ENCODE measurements at places on chromosomes 5 and 9.
A peak's percentile ranks its signal among the peaks of the same experiment; 100 is the strongest.

DNA sequence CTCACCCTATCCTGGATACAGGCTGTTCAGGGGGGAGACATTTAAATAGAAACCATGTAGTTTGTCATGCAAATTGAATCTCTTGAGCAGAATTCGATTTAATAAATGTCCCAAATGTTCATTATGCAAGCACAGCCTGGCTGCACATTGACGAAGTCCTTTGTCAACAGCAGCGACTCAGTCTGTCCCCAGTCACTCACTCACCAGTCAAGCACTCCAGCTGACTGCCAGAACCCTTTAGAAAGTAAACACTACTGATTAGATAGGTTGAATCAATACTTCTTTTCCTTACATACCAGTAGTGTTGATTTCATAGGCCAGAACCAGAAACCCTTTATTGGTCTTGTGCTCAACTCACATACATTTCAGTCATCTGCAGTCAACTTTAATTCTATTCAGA lies 27.5 kb downstream of the CDH6 start:
- DNase-seq = no peak

GRCh38 chr5:176407456-176408251 lies 8.7 kb downstream of the CLTB start:
- no peak for DNase-seq

- no peak for DNase-seq
These were observed 80.7 kb downstream of the PRRT1B start for GRCh38 chr9:131625790-131626670.

DNA sequence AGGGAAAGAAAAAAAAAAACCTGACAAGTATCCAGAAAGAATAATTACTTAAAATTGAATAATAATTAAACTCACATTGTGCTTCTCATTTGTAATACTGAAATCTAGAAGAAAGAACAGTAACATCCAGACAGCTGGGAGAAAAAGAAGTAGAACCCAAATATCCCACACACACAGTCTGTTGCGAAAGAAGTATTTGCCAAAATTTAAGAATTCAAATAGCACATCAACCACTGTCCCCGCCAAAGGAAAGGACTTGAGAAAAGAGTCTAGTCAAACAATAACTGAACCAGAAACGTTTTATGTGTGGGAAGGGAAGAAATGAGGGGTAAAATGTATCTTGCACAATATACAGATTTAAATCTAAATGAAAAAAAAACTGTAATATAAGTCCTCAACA lies 202.8 kb downstream of the MLLT3 start:
- no peak for DNase-seq

DNA sequence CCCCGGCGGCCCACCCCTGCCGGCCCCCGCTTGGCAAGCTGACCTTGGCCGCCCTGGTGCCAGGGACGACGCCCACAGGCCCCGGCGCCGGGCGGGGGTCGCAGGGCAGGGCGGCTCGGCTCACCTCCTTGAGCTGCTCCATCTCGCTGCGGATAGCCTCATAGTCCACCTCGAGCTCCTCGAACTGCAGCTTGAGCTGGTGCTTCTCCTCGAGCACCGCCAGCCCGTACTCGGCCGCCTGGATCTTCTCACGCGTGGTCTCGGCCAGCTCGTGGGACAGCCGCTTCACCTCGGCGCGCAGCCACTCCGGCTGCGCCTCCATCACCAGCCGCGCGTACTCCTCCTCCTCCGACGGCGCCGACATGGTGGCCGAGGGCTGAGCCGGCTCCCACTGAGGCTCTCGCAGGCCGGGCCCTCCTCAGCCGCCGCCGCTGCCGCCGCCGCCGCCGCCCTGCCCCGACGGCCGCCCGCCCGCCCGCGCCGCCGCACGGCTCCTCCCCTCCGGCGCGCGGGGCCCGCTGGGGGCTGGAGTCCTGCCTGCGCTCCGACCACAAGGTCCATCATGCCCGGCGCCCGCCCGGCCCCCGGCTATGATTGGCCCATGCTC lies at the start of gene BICD2:
TSS of gene BICD2 (minus strand) at position 453 of the 607 bp plus-strand sequence. CDS start at position 364, 89 bp downstream.
- DNase-seq = no peak

DNA sequence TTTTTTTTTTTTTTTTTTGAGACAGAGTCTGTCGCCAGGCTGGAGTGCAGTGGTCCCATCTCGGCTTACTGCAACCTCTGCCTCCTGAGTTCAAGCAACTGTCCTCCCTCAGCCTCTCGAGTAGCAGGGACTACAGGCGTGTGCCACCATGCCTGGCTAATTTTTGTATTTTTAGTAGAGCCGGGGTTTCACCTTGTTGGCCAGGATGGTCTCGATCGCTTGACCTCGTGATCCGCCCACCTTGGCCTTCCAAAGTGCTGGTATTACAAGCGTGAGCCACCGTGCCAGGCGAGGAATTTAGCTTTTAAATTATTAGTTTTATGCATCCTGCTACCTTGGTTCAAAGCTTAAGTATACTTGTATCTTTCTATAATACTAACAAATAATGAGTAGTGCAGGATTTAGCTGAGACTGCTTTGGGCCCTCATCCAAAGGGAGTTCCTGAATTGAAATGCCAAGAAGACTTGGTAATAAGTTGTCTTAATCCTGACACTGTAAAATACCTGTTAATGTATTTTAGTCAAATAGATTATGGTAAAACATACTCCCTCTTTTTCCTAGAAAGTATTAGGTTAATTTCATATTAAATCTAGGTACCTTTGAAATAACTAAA lies 5.0 kb downstream of the CDC42SE2 start:
- DNase-seq = no peak

- no peak for DNase-seq
These were observed 946 bp upstream of the LTC4S start for GRCh38 chr5:179792612-179793467.

GRCh38 chr9:6113312-6113711 lies 97.9 kb upstream of the RANBP6 start:
- no peak for DNase-seq

- DNase-seq = no peak
These were observed 120.1 kb upstream of the LPAR1 start for GRCh38 chr9:111158363-111158762.

GRCh38 chr9:112274600-112274999 lies 58.8 kb downstream of the PTBP3 start:
- DNase-seq = no peak

DNA sequence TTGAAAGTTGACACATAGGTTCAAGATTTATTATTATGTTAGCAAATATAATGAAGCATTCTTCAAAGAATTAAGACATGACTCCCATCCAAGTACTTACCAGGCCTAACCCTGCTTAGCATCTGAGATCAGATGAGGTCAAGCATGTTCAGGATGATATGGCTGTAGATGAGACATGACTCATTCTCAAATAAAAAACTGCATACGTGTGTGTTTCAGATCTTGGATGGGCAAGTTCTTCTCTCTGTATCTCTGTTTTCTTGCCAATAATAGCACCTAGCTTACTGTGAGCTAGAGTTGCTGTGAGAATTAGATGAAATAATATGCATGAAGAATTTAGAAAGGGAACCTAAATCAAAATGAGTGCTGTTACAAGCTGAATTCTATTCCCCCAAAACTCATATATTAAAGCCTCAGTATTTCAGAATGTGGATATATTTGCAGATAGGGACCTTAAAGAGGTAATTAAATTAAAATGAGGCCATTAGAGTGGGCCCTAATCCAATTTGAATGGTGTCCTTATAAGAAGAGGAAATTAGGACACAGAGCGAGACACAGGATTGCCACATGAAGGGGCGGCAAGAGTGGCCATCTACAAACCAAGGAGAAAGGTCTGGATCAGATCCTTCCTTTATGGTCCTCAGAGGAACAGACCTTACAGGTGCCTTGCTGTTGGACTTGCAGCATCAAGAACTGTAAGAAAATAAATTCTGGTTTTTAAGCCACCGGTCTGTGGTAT lies 146.2 kb downstream of the MARCHF11 start:
- DNase-seq = no peak

DNA sequence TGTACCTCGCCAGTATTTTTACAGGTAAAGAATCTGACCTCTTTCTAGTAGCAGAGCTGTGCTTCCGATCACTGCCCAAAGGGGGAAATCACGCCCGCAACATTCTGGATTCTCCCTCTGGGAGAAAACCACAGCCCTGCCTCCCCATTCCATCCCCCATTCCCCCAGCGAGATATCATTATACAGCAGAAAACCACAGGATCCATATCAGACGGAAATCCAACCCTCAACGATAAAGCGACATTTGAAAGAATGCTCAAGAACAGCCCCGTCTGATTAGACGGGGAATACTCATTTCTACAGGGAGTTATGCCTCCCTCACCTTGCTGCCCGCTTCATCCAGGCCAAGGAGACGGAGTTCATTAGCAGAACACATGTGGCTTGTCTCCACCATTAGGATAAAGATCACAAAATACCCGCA lies 172.8 kb downstream of the COL23A1 start:
- no peak for DNase-seq

DNA sequence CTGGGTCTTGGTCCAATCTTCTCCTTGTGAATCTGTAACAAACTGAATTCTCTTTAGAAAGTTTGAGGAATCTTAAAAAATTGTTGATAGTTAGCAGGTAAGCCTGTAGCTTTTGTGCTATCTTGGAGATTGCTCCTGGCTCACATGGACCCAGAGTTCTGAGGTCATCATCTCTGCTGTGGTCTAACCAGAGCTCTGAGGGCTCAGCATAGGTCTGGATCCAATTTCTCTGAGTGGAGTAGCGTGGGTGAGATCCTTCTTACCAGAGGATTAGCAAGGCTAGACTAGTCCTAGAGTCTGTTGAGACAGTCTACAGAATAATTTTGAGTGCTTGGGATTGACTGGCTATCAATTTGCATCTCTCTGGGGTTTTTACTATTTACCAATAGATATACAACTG lies 60.5 kb upstream of the IL6ST start:
- peak; percentile 64 for DNase-seq

GRCh38 chr9:18747595-18747994 lies 273.6 kb downstream of the ADAMTSL1 start:
- DNase-seq = no peak

DNA sequence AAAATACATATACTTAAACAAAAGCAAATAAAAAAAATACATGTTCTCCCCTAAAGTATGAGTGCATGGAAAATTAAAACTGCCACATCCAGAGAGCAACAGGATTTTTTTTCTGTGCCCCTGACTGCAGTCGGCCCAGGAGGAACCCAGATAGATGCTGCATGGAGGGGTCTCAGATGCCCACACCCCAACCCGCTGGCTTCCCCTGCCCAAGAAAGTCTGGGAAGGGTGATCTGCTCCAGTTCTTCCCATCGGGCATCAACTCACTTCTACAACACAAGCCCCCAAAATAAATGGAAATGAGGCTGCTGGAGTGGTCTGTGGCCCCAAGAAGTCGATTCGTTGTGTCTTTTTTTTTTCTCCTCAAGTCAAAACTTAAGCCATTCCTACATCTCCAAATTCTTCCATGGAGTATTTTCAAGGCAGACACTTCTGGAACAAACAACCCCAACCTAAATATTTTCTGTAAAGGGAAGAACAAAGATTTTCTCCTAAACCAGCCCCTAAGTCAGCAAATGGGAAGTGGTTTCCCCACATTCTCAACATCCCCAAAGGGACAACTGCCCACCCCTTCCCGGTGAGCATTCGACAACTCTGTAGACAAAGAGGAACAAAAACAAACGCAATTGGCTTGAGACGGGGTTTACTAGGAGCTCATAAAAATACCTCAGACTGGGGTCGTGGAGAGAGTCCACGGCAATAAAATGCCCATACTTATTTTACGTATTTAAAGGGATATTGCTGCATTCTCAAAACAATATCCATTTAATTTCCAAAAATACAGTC lies 46.7 kb downstream of the ROR2 start:
- no peak for DNase-seq

DNA sequence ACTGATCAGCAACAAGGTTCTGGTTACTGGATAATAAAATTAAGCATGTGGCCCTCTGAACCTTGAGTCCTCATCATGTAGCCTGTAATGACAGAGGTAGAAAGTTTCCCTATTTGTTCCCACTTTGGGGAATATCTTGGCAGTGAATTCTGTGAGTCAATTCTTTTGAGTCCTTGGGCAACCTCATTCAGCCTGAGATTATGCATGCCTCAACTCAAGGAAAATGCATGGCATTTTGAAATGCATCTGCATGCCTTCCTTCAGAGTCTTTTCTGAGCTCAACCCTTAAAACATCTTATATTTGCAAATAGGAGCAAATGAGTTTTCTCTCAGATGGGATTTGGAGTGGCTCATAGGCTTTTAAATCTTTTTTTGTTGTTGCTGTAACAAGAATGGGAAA lies 218.1 kb upstream of the CD180 start:
- DNase-seq = no peak

- no peak for DNase-seq
These were observed 205.5 kb upstream of the PTGER4 start for GRCh38 chr5:40474250-40474649.

GRCh38 chr5:170519549-170519948 lies 15.7 kb downstream of the KCNIP1 start:
- no peak for DNase-seq

GRCh38 chr5:150111122-150111521 lies 24.8 kb upstream of the CSF1R start:
- DNase-seq = no peak

DNA sequence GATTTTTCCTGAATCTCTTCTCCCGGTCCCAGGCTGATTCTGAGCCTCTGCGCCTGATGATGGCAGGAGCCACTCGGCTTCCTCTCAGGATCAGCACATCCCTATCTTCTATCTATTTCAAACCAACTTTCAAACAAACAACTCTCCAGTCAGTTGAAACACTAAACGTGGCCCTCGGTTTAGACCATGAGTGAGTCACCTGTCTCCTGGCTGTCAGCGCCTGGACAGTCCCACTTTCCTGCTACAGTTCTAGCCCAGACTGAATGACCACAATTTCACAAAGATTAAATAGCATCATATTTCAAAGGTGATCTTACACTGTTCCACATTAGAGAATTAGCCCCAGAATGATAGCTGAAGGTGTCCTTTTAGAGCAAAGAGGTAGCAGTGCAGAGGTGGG lies 6.2 kb downstream of the SLC6A19 start:
- DNase-seq = no peak

DNA sequence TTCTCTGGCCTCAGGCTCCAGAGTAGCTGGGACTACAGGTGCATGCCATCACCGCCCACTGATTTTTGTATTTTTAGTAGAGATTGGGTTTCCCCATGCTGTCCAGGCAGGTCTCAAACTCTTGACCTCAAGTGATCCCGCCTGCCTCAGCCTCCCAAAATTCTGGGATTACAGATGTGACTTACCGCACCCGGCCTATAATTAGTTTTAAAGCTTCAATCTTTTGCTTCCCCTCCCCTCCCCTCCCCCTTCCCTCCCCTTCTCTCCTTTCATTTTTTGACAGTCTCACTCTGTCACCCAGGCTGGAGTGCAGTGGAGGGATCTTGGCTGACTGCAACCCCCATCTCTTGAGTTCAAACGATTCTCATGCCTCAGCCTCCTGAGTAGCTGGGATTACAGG lies 433.3 kb upstream of the EDIL3 start:
- DNase-seq = no peak

GRCh38 chr5:134938030-134938429 lies 29.7 kb upstream of the CATSPER3 start:
- DNase-seq = no peak

- DNase-seq = no peak
These were observed 589.8 kb downstream of the PRELID2 start for GRCh38 chr5:145245354-145245753.

DNA sequence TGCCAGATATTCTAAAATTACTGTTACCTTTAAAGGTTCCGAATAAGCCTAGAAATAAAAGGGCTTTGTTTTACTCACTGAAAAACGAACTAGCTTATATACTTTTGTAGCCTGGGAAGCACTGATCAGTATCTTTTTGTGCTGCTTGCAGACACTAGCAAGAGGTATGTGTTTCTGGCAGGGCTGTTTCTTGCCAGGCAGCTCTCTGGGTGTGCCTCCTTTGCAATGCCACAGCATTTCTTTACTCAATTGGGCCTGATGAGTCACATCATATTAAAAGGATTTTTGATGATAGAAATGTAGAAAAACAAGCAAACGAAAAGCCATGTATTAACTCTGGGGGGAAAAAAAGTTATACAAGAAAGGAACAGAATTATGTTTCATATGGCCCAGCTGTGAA lies 35.6 kb downstream of the CD180 start:
- no peak for DNase-seq

Measured in WERI-Rb-1 (cell line).